ENCODE measurements at places on chromosomes 7 and 10.

DNA sequence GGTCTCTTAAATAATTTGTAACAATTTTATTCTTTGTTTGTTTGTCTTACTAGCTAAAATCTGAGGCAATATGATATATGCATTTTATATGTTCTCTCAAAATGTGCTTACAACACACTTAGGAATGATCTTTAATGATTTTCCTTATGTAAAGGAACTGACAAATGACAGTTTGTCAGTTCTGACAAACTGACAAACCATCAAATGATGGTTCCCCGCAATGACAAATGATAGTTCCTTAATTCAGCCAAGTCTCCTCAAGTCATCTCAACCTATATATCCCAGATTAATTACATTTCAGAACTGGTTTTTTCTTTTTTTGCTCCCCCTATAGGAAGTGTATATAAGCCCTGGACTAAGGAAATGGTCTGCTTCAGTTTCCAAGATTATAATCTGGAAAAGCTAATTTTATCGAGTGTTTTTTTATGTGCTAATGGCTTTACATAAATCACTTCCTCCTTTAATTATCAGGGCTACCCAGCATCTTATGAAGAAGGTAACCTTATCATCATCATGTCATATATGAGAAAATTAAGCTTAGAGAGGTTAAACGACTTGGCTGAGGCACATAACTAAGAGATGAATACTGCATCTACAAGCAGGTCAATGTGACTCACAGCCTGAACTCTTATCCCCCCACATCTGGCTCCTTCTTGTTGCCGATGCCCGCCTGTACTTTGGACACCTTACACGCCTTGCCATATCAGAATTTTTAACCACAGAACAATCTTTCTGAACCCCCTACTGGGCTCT is 75.1 kb downstream of the RELN start:
- DNase-seq, result no peak

- no peak for DNase-seq
Measured at GRCh38 chr10:80259405-80259871, 30.0 kb downstream of the MAT1A start.

GRCh38 chr10:110535958-110536891 is 31.3 kb upstream of the SMC3 start:
- no peak for DNase-seq

GRCh38 chr7:20776214-20776911 is 10.3 kb downstream of the SP8 start:
- DNase-seq, result no peak

DNA sequence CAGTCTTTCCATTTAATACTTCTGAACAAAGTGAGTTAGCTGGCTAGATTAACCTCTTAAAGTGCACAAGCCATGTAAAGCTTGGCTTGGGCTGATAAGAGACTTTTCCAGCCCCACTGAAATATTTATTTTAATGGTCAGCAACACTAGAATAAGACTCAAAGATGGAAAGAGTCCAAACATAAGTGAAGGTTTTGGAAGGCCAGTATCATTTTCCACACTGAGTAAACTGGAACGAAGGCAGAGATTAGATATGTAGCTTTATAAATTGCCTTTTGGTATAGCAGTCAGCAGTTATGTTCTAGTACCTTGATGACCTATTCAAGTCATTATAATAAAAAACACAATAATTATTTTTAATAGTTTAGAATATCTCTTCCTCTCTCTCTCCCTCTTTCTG is 102.2 kb downstream of the HDAC9 start:
- DNase-seq, result no peak

GRCh38 chr10:104925232-104925851 is 284.3 kb downstream of the SORCS3 start:
- peak; percentile 37 for DNase-seq

- no peak for DNase-seq
Measured at GRCh38 chr7:116024826-116025809, 5.4 kb downstream of the TFEC start.

DNA sequence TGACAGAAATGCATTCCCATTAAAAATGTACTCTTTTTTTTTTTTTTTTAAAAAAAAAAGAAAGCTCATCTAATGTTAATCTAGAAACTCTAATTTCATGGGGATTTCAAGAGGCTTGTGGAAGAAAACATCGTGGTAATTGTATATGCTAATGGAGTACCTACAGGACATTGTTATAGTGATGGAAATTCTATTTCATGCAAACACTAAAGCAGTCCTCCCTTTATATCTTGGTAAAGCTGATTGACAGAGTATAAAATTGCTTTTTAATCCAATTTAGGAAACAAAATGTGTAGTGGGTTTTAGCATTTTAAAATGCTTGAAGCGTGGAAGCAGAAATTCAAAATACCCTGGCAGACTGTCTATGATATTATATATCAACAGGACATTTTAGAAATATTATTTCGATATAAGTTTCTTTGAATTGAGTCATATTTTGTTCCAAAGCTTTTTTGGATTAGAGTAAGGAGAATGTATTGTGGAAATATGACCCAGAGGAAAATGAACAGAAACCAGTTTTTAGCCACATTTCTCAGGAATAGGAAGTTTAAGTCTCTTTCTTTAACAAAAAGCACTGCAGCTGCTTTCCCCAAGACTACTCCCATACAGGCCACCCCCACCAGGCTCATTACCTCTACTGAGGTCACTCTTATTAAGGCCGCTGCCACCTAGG is 121.9 kb downstream of the WNT2 start:
- no peak for DNase-seq

DNA sequence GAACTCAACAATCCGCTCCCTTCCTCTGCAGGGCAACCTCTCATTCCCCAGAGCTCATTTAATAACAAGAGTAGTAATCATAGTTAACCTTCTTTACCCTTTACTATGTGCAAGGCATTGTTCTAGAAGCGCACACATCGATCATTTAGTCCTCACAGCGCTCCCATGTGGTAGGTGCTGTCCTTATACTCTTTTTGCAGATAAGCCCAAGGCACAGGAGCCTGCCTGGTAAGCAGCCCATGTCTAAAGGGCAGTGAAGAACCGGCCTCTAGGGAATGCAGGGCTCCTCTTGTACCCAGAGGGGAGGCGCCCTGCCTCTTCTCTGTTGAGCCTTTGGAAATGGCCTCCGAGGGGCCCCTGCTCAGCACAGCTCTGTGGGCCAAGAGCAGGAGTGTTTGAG is 14.3 kb downstream of the CHST3 start:
- no peak for DNase-seq

GRCh38 chr10:44284198-44285084 is 100.5 kb downstream of the CXCL12 start:
- no peak for DNase-seq

DNA sequence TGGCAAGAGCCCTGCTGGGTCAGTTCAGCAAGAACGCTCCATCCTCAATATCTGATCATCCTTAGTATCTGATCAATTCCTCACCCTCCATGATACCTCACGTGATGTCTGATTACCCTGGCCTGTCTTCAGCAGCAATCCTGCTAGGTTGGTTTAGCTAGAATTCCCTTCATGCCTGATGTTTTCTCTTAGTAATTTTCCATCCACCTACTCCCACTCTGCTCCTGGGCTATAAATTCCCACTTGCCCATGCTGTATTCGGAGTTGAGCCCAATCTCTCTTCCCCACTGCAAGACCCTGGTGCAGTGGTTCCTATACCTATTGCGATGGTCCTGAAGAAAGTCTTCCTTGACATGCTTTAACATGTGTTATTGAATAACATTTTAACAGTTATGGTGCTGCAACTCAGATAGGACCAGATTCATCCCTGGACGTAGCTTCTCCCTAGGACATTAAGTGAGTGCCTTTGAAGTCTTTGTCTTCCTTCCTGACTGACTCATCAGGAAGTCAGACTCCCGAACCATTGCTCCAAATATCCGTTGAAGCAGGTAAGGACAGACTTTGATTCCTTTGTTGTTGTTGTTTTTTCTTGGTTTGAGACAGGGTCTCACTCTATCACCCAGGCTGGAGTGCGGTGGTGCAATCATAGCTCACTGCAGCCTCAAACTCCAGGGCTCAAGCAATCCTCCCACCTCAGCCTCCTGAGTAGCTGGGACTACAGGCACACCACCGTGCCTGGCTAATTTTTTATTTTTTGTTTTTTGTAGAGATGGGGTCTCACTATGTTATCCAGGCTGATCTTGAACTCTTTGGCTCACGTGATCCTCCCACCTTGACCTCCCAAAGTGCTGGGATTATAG is 29.4 kb upstream of the CLDN3 start:
- no peak for DNase-seq

All from NCI-H1436 (cell line).